ENCODE measurements at places on chromosomes 4 and X. TPM values are rescaled to one million over a fixed set of nuclear protein-coding genes. Genes with fewer than 3 reads are reported as not detected.

DNA sequence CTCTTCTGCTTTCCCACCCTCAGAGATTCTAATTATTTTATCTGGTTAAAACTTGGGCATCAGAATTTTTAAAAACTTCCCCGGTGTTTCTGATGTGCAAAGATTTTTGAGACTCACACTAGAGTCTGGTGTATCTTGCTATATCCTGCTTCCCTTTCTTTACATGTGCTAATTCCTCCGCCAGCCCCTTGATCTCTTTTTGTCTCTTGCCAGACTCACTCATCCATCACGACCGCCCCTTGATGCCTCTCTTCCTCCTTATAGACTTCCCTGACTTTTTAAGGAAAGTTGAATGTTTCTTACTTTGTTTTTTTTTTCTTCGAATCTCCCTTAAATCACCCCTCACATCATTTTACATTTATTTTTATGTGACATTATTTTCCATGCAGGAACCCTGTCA lies 274.9 kb upstream of the PITX2 start:
- no peak for DNase-seq

GRCh38 chrX:126701380-126701779 lies 118.1 kb upstream of the PRR32 start:
- no peak for DNase-seq

DNA sequence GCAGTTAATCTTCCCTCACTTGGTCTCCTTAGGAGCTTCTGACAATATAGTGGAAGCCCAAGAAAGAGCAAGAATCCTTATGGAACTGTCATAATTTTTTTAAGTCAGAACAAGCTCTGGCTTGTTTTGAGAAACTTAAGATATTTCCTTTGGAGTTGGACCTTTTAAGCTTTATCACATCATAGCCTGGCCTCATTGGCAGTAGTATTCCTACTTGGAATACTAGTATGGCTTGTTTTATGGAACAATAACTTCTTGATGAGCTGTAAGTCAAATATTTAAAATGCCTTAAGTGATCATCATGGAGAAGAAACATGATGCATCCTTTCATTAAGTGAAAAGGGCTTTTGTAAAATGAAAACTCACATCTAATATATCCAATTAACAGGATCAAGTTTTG lies 78.0 kb upstream of the NRK start:
- DNase-seq, result no peak

DNA sequence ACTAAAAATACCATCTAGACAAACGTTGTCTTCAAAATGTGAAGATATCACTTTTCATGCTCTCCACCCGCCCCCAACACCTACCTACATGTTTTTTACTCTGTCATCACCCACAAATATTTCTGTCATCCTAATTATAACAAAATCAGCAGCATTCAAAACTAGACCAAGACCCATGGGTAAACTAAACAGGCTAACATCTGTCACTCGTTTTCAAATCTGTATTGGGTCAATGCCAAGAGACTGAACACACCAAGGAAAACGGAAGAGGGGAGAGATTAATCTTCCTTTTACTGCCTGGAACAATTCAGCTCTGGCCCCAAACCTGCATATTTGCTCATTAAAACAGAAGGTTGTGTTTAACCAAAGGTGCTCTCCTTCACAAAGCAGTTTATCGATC lies 17.5 kb downstream of the FAM184B start:
- no peak for DNase-seq

DNA sequence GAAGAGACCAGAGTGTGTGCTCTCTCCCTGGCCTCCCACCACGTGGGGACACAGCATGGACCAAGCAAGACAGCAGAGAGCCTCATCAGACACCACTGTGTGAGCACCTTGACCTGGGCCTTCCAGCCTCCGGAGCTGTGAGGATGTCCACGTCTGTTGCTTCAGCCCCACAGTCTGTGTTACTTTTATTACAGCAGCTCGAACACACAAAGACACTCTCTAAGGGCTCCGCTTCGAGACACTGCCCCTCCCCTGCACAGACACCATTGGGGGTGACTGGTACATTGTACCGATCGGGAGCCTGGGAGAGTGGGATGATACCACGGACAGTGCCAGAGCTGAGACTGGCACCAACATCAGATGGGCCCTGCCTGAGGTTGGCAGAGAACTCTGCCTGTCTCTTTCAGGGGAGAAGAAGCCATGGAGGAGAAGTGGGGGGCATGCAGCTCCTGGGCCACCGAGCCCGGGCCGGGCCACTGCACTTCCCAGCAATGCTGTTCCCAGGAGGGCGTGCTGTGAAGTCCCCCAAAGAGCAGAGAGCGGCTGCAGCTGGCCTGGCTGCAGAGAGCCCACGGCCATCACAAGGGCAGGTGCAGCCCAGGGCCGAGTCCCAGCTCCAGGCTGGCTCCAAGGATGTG lies 48.1 kb upstream of the HMX1 start:
- peak; percentile 44 for DNase-seq

DNA sequence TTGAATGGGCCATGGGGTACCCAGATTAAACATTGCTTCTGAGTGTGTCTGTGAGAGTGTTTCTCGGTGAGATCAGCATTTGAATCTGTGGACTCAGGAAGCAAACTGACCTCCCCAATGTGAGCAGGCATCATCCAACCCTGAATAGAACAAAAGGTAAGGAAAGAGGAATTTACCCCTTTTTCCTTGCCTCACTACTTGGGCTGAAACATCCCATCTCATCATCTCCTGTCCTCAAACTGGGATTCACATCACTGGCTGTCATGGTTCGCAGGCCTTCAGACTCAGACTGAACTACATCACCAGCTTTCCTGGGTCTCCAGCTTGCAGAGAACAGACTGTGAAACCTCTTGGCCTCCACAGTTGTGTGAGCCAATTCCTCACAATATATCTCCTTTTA lies 47.1 kb downstream of the TEC start:
- no peak for DNase-seq

DNA sequence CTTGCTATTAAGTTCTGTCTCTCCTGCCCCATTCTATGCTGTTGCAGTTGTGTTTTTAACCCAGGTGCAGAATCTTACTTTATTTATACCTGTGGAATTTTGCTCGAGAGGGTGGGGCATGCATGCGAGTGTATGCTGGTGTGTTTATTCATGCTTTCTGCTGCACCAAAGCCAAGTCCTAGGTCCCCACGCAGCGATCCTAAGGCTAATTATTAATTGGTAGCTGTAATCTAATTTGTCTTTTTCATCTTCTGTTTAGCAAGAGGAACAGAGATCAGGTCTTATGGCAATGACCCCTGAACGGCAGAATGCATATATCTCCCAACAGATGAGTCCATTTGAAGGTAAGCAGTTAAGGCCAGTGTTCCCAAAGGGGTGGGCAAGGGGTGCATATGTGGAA lies 58.7 kb upstream of the MTM1 start:
- DNase-seq, result no peak

DNA sequence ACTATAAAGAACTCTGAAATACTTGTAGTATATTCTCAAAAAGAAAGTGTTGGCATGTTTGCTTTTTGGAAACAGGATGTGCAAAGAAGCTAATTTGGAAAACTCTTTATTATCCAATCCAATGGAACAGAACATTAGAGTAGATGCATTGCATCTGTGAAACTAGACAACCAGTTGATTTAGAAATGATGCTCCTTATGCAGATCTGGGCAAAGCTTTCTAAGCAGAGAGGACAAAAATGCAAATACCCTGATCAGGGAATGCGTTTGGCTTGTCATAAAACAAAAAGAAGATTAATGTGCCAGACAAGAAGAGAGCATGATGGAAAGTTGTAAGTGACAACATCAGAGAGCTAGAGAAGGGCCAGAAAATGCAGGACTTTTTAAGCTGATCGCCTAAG lies 142.3 kb downstream of the RCHY1 start:
- DNase-seq, result no peak

- DNase-seq, result no peak
Observed at GRCh38 chrX:9940421-9940820, 26.7 kb upstream of the CLDN34 start.

GRCh38 chrX:70141373-70141772 lies 8.1 kb downstream of the IGBP1 start:
- DNase-seq, result no peak

- DNase-seq, result no peak
Observed at GRCh38 chr4:22473268-22473667, 42.6 kb downstream of the ADGRA3 start.

- DNase-seq, result no peak
Observed at GRCh38 chr4:102871772-102872171, 3.0 kb downstream of the CISD2 start.

The DMRTC1 gene
- total RNA-seq, result not detected

DNA sequence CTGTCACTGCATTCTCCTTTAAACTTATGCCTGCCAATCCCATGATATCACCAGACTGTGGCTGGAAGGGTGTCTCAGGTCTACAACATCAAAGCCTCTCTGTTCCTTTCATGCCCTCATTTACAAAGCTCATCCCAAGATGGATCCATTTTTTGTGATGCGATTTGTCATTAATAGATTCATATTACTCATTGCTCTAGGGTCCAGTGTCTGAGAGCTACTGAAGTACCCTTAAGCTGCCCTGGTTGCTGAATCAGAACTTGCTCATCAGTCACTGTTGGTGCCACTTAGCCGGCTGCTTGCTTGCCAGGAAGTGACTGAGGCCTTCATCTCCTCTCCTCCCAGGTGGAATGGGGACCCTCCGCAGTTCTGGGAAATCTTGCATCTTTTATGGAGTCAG lies 395.5 kb upstream of the BOD1L1 start:
- DNase-seq, result no peak

DNA sequence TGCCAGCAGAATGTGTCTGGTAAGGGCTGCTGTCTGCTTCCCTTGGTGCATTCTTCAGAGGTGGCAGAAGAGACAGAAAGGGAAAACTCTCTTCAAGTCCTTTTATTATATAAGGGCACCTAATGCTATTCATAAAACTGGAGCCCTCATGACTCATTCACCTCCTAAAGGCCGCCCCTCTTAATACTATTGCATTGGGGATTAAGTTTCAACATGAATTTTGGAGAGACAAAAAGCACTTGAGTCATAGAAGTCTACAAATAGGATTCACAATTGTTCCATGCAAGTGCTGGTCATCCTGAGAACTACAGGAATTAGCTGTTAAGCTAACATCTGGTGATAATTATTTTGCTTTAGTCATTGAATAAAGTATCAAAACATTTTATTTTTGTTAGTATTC lies 349.5 kb downstream of the HS3ST1 start:
- no peak for DNase-seq

DNA sequence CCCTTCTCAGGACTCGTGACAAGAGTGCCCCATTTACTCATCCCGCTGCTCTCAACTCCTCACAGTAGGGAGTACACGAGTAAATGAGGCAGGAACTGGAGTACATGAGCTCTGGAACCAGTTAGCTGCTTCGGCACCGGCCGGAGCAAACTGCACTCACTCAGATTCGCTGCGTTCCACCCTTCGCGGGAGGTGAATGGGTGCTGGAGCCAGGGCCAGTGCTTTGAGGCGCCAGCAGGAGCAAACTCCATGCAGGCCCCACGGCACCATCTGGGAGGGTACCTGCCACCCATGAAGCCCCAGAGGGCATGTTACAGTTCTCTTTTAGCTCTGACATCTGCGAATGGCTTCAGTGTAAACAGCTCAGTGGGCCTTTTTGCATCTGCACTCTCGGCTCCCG lies 315.5 kb upstream of the GK2 start:
- DNase-seq, result no peak

The GPR34 gene
- 7.5 TPM for total RNA-seq

DNA sequence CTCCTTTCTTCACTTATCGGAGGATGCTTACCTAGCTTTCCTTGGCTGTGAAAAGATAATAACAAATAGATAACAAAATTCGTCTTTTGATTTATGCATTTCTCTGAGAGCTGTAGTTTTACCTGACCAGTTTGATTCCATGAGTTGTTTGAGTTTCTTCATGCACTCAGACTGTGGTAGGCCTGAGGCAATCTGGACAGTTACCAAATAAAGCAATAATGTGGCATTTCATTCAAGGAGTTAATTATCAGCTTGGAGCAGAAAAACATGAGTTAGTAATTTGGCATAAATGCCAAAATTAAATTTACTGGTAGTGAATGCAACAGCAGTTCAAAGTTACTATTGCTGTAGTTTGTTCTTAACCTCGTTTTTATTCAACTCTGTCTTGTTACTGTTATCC lies 53.5 kb downstream of the FABP2 start:
- DNase-seq, result no peak

DNA sequence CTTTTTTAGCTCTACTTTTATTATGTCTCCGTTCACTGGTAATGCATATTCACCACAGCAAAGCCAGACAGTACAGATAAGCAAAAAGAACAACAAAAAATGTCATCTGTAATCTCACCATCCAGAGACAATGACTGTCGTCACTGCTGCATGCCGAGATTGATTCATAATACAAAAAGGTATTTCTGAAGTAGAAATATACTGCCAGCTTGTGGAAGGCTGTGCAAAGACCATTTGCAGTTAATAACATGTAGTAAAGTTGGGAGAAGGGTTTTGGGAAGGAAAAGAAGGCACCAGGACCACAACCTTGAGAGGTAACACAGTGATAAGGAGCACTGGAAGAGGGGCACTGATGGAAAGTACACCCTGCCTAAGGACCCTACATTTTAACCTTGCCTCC lies 223.0 kb upstream of the ZIC3 start:
- DNase-seq, result no peak

- DNase-seq, result no peak
Observed at GRCh38 chr4:177005674-177006230, 213.0 kb upstream of the VEGFC start.

The PRDM5 gene
- total RNA-seq, result 25.0 TPM

DNA sequence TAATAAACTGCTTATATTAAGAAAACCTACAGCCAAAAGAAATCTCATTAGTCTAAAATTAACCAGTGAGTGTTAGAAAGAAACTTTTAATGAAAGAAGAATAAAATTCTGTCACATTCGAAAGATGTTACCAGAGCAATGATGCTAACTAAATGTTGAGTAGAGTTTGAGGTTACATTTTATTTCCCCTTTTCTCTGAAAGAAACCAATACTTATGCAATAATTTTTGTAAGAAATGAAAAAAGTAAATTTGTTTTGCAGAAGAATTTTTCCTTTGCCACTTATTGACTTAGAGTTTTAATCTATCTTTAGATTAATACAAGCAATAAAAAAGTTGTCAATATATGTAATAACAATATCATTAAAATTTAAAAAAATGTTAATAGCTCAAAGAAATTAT lies 574.0 kb upstream of the GALNTL6 start:
- DNase-seq, result no peak

GRCh38 chr4:306551-306961 lies 1.3 kb upstream of the ZNF732 start:
- DNase-seq, result no peak

GRCh38 chr4:14018191-14018853 lies 390.8 kb upstream of the BOD1L1 start:
- DNase-seq, result no peak

The FRG2 gene
- total RNA-seq, result not detected

- no peak for DNase-seq
Observed at GRCh38 chr4:188492886-188493285, 353.6 kb downstream of the TRIML1 start.

DNA sequence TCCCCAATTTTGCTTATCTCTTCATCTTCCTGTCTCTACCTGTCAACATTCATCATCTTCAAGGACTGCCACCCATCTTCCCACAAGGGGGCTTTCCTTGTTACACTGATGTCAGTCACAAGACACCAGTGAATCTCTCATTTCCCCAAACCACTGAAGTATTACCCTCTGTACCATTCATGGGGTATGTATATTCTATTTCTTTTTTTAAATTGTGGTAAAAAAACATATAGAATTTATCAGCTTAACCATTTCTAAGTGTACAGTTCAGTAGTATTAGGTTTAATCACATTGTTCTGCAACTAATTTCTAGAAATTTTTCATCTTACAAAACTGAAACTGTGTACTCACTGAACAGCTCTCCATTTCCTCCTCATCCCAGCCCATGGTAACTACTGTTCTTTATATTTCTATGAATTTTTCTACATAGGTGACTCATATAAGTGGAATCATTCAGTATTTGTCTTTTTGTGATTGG lies 98.6 kb downstream of the LARP7 start:
- no peak for DNase-seq

- DNase-seq, result no peak
Observed at GRCh38 chr4:153010146-153010545, 74.0 kb downstream of the FHDC1 start.
